NCI-H2107 (cell line): ENCODE measurements at places on chromosomes 3 and 15.

GRCh38 chr3:15326037-15326436 is 6.3 kb downstream of the SH3BP5 start:
- no peak for DNase-seq

GRCh38 chr3:106811376-106811775 is 565.9 kb upstream of the CCDC54 start:
- DNase-seq: no peak

- DNase-seq: no peak
Measured at GRCh38 chr15:98635848-98636247, 12.5 kb upstream of the IGF1R start.

- DNase-seq: no peak
Measured at GRCh38 chr3:13612829-13613228, 63.9 kb downstream of the FBLN2 start.

DNA sequence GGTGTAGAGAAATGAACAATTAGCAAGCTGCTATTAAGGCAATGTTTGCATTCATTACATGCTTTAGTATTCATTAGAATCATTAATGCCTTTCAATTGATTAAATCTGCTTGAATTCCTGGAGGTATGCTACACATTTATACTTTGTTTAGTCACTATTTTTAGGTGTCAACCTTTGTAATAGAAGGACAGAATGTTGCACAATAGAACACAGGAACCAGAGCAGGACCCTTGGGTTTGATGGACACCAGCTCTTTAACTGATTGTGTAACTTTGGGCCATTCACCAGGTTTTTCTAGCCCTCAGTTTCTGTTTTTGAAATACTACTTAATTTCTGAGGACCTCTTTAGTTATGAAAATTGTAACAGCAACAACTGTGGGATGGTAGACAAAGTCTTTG is 317.6 kb upstream of the UMPS start:
- DNase-seq: no peak

DNA sequence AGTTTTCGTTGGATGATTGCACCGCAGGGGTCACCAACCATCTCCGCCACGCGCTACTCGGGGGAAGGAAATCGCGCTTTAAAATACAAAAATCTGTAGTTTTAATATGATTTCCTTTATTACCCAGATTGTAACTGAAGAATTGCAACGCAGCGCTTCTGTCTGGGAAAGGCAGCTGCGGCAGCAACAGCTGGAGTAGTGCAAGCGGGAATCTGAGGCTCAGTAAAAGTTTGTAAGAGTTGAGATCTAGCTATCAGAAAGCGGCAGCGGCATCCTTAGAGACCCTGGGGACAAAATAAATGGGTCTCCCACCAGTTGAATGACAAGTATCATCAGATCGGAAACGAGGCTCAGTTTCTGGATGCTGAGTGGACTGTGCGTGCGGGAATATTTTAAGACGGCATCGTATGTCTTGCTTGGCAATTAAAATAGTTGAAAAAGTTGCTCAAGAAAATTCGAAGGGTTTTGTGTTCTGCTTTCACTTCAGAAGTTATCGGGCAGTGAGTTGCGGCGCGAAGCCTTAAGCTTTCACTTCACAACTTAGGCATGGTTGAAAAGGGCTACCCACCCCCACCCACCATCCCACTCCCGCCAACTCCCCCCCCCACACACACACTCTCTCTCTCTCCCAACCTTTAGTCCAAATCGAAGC is 2.7 kb downstream of the MECOM start:
- DNase-seq: no peak

GRCh38 chr15:26015516-26016075 is 152.5 kb upstream of the ATP10A start:
- no peak for DNase-seq

- no peak for DNase-seq
Measured at GRCh38 chr3:129061023-129061887, 676 bp downstream of the GP9 start.

- DNase-seq: no peak
Measured at GRCh38 chr15:84108728-84109127, 126.8 kb upstream of the GOLGA6L4 start.

DNA sequence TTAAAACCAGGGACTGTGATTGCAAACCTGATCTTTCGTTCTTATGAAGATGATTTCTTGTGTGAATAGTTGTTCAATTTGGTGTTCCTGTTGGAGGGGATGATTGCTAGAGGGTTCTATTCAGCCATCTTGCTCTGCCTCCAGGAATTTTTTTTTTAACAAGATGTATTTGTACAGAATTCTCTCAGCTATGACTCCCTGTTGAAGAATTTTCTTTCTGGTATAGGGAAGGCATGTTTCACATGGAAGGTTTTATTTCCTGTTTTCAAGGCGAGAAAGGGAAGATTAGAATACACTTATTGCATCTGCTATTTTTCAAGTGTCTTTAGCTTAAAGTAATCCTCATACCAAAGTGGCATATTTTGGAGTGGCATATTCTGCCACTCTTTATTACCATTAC is 5.6 kb upstream of the LRRC34 start:
- no peak for DNase-seq

DNA sequence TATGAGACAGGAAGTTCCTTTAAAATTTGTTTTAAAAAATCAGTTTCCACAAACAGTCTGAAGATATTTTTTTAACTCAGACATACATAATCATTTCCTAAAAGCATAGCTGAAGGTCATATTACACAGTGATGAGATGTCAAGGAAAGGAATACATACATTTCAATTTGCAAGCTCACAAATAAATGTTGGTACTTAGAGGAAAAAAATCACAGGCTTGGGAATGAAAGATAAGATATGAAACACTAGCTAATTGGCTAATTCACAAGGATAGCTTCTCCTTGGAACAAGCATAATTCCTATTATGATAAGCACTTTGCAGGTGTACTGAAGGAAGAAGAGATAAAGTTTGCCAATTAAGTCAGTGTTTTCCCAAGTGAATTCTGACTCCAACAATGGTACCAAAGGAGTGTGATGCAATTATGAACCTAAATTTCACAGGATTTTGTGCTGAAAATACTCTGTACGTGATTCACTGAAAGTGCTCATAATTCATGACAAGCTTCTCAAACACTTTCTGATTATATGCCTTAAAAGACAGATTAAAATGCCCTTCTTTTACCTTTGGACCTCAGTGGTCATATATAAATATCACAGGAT is 112.4 kb downstream of the FRMD5 start:
- no peak for DNase-seq

GRCh38 chr15:36778531-36778930 is 199.1 kb downstream of the CDIN1 start:
- no peak for DNase-seq

DNA sequence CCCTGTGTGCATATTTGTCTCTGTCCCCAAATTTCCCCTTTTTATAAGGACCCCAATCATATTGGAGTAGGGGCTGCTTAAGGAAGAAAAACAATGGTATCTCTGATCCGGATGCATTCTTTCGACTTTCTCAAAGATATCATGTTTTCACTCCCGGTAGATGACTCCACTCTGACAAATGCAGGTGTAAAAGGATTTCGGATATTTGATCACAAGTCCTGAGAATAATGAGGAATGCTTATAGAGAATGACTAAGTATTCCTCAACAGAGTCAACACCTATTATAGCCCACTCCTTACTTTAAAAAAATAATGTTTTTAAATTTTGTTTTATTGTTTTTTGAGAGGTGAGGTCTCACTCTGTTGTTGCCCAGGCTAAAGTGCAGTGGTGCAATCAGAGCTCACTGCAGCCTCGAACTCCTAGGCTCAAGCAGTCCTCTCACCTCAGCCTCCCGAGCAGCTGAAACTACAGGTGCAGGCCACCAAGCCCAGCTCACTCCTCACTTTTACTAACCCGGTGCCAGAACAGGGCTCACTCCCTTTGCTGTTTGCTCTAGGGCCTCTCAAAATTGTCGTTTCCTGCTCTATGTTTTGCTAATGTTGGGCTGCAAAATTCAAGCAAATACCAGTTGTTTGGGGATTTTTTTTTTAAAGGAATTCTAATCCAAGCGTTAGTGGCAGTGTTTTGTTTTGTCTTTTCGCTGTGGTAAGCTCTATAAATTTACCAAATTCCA is 24.6 kb downstream of the COL8A1 start:
- DNase-seq: no peak

GRCh38 chr3:14718539-14718938 is 43.6 kb downstream of the C3orf20 start:
- no peak for DNase-seq

- no peak for DNase-seq
Measured at GRCh38 chr3:124859025-124859424, 28.1 kb downstream of the ITGB5 start.

DNA sequence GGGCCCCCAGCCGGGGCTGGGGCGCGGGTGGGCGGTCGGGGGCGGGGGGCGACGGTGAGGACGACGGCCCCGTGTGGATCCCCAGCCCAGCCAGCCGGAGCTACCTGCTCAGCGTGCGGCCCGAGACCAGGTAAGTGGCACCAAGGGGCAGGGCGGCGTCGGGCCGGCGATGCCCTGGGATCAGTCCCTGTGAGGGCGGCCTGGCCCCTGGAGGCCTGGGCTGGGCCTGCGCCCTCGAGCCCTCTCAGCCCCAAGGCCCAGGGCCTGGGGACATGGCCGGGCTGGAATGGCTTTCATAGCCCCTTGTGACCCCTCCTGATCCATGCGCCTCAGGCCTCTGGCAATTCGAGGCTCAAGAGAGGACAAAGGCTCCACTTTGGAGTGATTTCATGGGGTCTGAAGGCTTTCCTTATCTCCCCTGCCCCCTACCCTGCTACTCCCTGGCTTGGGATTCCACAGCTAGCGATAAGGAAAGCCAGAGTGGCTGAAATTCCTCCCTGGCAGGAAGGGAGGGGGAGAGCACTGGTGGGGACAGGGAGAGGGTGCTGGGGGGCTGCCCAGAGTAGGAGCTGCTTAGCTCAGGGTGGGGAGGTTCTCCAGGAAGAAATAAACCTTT is 418 bp downstream of the ALPK3 start:
- DNase-seq: no peak

- DNase-seq: no peak
Measured at GRCh38 chr15:95202569-95203349, 971.4 kb downstream of the MCTP2 start.

- DNase-seq: no peak
Measured at GRCh38 chr3:14915636-14916222, 31.7 kb upstream of the NR2C2 start.

DNA sequence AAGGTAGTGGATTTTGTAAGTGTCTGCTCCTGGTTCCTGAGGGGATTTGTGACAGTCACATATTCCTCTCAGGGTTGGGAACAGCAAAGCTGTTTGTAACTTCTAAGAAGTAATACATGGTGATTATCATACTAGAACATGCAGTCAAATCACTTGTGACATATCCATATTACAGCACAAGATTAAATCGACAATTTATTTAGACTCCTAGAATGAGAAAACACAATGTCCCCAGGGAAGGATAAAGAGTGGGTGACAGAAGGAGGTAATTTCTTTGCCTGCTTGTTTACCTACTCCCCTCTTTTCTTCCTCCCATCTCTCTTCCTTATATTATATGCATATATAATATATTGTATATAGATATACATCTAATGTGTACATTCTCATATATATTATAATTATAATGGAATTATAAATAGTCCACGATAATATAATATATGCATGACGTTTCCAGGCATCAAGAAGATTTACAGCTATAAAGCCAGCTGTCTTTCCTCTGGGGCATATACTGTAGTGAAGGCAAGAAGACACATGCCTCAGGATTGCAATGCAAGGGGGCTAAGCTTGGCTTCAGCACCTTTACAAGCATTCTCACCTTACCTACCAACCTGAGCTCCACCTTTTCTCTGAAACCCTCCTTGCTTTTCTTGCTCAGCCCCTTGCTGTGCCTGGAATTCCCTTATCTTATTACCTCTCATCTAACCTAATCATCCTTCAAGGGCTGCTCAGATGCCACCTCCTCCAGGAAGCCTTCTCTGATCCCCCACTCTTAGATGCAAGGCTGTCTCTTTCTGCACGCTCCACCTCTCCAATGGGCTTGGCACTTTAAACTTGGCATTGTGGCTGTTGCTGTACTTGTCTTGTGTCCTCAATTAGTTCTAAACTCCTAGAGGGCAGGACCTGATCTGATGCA is 73.1 kb upstream of the PIAS1 start:
- DNase-seq: no peak

- DNase-seq: no peak
Measured at GRCh38 chr3:194384569-194385001, 14.5 kb downstream of the GP5 start.

DNA sequence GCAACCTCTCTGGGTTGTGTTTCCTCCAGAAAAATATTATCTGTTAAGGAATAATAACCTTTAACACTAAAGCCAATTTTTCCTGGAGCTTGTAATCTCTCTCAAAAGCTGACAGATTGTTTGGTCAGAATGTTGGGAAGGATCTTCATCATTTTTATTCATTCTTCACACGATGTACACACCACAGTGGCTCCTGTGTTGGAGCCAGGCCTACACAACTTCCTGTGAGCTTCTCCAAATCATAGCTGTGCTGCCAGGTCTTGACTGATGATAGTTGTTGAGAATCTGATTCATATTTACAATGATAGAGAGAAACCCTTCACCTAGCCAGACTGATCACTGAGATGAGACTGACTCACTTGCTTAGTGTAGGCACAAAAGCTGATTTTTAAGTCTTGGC is 151.0 kb upstream of the ROBO2 start:
- DNase-seq: no peak

DNA sequence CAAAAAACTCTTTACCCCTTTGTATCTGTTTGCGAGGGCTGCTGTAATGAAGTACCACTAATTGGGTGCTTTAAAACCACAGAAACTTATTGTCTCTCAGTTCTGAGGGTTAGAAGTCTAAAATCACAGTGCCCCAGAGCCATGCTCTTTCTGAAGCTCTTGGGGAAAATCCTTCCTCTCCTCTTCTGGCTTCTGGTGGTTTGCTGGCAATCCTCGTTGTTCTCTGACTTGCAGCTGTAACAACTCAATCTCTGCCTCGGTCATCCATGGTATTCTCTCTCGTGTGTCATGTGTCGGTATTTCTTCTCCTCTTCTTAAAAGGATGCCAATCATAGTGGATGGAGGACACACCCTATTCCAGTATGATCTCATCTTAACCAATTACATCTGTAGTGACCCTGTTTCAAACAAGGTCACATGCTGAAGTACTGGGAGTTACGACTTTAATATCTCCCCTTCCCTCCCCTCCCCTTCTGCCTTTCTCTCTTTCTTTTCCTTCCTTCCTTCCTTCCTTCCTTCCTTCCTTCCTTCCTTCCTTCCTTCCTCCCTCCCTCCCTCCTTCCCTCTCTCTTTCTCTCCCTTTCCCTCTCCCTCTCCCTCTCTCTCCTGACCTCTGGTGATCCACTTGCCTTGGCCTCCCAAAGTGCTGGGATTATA is 6.5 kb upstream of the ARL8B start:
- DNase-seq: no peak

GRCh38 chr3:186946756-186947375 is 16.5 kb downstream of the ST6GAL1 start:
- no peak for DNase-seq

DNA sequence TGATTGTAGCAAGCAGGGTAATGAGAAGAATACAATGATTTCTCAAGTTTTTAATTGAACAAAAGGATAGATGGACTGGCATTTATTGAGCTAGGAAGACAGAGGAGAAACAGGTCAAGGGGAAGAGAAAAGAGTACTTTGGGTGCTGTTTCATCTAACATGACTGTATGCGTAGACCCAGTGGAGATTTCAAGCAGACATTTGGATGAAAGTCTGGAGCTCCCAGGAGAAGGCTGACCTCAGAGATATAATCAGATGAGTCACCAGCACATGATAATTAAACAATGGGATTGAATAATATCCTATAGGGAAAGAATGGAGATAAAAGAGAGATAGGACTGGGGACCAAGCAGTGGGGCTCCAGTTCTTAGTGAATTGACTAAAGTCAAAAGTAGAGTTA is 194.9 kb downstream of the ARRDC4 start:
- DNase-seq: no peak

GRCh38 chr3:66442254-66443117 is 58.3 kb downstream of the LRIG1 start:
- no peak for DNase-seq

GRCh38 chr3:173009410-173009809 is 131.6 kb downstream of the SPATA16 start:
- peak; percentile 54 for DNase-seq
